ENCODE measurements at places on chromosomes 6 and 20.
A peak's percentile ranks its signal among the peaks of the same experiment; 100 is the strongest.

DNA sequence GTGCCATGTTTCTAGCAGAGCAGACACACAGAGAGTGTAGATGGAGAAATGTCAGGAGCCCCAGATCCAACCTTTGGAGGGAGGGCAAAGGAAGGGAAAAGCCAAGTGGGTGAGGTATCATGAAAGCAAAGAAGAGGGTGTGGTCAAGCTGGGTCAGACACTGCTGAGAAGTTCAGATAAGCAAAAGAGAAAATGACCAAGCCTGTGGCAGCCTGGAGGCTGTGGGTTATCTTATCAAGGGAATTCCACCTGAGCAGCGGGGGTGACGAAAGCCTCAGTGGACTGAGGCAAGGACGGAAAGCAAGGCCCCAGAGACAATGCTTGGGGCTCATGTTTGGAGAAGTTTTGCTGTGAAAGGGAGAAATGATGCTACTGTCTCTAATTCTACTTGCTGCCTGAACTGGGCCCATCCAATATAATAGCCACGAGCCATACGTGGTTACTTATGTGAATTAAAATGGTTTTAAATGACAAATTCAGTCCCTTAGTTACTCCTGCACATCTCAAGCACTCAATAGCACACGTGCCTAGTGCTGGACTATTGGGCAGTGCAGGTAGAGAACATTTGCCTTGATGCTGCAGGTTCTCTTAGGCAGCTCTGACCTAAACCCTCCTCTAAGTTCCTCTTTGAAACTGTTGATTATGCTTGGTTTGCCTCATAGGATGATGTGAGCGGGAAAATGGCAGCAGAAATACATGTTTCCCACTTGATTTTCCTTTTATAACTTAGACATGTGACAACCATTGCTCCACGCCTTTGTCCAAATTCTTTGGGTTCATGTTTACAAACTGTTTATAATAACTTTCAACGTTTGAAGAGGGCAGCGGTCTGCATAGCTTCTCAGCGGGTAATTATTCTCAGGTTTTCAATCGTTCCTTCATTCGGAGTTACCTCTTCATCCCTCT, 63.7 kb downstream of the SLC22A23 start:
- no peak for DNase-seq

GRCh38 chr6:121848523-121849255, 413.2 kb downstream of the GJA1 start:
- no peak for DNase-seq

- DNase-seq, result peak; percentile 28
These were observed 242.6 kb downstream of the ARID1B start for GRCh38 chr6:157019733-157020132.

DNA sequence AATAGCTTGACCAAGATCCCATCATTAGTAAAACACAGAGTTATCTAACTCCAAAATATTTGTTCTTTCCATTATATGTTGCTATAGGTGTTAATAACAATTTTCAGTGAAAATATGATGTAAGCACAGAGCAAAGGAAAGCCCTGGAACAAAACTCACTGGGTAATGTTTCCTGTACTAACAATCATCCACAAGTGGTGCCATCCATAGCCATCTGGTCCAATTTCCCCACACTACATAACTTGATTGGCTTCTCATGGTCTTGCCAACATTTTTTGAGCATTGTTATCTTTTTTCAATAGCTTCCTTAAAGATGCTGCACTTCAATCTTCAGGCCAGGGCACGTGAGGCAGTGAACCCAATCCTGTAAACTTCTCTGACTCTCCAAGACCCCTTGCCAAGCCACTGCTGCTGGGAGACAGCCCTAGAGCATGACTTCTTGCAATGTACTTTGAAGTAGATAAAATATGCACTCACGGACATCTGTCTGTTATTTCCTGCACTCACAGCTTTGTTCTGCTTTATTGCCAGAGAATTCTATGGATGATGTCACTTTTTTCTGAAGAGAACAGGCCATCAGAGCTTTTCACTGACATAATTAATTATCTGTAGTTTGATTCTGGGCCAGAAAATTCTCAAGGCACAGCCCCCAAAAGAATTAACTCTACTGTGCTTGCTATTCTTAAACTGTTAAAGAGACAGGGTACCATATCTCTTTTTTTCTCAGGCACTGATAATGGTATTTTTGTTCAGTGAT, 97.5 kb upstream of the TMEM30A start:
- no peak for DNase-seq

GRCh38 chr6:52925042-52925441, 15.5 kb upstream of the GSTA3 start:
- DNase-seq, result no peak

DNA sequence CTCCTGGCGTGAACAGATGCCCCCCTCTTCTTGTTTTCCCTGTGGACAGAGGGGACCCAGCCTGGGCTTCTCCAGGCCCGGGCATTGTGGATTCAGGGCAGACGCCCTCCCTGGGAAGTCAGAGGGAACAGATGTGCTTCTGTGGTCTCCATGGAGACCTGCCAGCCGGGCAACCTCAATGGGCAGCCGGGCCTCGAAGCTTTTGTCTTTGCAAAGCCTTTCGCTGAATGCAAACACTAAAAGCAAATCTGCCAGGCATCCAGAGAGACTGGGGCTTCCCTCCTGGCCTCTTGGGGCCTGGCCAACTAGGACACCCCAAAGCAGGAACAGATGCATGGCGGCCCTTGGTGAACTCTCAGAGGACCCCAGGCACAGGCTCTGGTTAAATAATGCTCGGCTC, 370.0 kb upstream of the SULF2 start:
- no peak for DNase-seq

- peak; percentile 96 for DNase-seq
These were observed 14.4 kb downstream of the FOXP4 start for GRCh38 chr6:41560431-41561192.

GRCh38 chr6:43510827-43511163, 649 bp upstream of the LRRC73 start:
- no peak for DNase-seq

DNA sequence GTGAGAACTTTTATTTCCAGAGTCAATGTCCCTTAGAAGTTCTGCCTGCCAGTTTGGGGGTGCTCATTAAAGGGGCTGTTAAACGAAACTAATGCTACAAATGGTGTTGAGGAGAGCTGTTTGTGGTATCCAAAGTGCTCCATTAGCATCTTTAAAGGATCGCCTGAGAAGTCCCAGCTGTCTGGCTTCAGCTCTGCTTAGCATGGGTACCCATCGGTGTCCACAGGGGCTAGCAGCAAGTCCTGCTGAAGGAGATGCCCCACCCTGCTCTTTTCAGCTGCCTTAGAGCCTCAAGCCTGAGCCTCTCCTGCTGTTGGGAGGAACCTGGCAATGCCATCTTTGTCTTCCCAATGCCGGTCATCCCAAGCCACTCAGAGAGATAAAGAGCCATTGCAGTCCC, 111.1 kb downstream of the FOXO3 start:
- no peak for DNase-seq

GRCh38 chr6:100217225-100218012, 223.4 kb upstream of the MCHR2 start:
- DNase-seq, result no peak

- no peak for DNase-seq
These were observed 414.0 kb upstream of the OPRM1 start for GRCh38 chr6:153625089-153625488.

DNA sequence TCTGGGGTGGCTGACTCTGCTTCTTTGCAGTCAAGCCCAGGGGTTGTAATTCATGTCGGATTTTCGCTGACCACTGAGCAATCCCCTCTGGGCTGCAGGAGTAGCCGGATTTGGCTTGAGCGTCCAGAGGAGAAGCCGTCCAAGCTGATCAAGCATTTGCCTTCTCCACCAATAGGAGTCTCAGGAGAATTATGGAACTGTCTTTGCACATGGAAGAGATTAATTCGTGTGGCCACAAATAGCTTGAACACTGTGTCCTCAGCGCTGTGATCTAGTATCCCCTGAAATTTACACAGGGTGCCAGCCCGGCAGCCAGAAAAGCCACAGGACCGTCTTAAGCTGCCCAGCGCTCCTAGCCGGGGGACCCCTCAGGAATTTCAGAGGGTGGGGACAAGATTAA, 37.1 kb downstream of the EYA2 start:
- DNase-seq, result no peak

DNA sequence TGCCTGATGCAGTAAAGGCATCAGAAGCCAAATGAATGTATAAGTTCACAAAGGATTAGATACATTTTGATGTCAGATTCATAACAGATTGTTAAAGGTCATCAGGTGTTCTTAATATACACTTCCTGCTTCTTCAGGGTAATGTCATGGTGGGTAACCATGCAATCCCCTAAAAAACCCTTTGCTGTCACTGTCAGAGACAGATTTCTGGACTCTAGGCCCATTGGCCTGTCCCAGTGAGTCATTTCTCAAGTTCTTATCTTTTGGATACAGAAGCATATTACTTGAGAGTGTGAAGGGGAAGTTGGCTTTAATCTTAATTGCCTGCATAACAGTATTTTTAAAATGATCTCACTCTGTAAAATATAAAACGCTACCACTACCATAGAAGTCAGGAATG, 895.6 kb upstream of the MAP3K7 start:
- DNase-seq, result no peak

GRCh38 chr6:161268531-161269210, 5.2 kb downstream of the AGPAT4 start:
- no peak for DNase-seq

DNA sequence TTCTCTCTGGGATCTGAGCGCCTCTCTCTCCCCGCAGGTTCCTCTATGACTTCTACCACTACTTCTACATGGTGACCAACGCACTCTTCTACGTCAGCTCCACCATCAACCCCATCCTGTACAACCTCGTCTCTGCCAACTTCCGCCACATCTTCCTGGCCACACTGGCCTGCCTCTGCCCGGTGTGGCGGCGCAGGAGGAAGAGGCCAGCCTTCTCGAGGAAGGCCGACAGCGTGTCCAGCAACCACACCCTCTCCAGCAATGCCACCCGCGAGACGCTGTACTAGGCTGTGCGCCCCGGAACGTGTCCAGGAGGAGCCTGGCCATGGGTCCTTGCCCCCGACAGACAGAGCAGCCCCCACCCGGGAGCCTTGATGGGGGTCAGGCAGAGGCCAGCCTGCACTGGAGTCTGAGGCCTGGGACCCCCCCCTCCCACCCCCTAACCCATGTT, 36.3 kb upstream of the MRGBP start:
- no peak for DNase-seq

DNA sequence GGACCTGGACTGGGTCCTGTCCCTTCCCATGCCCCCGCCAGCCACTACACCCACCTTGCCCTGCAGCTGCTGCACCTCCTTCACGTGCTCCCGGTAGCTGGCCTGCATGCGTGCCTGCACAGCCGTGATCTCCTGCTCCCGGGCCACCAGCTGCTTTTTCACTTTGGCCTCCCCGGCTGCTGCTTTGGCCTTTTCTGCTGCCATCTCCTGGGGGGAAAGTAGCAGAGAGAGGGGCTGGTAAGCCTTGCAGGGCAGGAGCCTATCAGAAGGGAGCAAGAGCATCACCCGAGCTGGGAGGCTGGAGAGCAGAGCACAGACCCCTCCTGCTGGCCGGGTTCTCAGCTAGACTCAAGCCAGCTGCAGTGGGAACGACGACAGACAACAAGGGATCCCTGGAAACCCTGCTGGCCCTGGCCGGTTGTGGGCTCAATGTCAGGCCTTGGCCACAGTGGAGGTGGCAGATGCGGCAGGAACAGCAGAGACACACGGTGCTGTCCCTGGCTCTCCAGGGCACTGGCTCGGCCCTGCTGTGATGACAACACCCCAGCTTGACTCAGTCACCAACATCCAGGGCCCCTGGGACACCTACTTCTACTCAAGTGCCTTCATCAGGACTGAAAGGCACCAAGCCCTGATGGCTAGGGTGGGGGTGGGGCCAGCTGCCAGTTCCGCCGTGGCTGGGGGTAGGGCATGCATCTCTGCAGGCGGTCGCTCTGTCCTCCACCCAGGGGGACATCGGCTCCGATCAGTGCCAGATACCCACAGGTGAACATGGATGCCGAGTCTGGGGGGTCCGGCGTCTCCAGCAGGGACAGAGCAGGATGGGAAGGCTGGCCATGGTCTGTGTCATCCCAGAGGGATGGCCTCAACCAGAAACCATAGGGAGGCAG, 45.3 kb downstream of the RRBP1 start:
- DNase-seq, result no peak

DNA sequence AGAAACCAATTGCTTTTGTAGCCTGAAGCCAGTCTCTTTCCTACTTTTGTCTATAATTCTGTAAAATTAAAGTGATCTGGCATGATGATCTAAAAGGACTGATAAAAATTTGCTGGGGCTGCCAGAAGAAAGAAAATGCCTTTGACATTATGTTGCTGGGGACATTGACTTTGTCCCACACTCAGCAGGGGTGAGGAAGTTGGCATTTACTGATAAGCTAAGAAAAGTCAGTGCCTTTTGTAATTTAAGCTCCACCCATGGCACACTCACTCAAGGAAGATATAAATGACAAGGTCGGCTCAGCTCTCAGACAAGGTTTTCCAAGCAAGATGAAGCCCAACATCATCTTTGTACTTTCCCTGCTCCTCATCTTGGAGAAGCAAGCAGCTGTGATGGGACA, at the start of gene SEMG1:
Gene SEMG1 (plus strand): TSS at position 309 of the 400 bp plus-strand sequence. CDS start 21 bp downstream, at position 330.
- no peak for DNase-seq

GRCh38 chr6:170181338-170181690, 109.6 kb downstream of the DLL1 start:
- DNase-seq, result no peak

- no peak for DNase-seq
These were observed 84.7 kb upstream of the SCP2D1 start for GRCh38 chr20:18728870-18729224.

- no peak for DNase-seq
These were observed 16.8 kb downstream of the LAMA4 start for GRCh38 chr6:112237595-112237994.

DNA sequence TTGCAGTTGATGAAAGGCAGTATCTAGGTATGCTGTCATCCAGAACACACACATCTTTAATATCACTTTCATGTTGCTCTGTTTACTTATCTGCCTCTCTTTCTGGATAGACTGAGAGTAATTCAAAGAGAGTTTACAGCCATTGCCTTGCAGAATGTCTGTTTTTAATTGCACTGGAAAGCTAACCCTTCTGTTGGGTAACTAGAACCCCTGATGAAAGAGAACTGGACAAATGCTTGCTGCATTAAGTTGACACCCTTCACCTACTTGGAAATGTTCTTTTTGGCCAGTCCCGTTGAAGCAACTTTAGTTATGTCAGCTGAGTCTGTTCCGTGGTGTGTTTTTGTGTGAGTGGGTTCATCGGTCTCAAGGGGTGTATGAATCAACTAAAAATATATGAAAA, 383.8 kb upstream of the CITED2 start:
- no peak for DNase-seq

DNA sequence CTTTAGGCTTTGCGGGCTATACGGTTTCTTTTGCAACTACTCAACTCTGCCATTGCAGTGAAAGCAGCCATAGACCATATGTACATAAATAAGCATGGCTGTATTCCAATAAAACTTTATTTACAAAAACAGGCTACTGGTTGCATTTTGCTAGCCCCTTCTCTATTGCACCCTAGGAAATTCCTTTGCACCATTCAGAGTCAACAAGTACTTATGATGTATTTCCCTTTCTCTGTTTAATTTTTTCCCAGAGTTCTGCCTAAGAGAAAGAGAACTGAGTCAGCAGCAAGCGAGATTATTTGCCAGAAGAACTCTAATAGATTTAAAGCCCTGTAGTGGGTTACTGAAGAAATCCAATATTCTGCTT, 33.8 kb downstream of the ADGRF1 start:
- no peak for DNase-seq
